ENCODE measurements at places on chromosomes 16 and 17. TPM values are rescaled to one million over a fixed set of nuclear protein-coding genes. Genes with fewer than 3 reads are reported as not detected.

The TBX2 gene
- 83.3 TPM for total RNA-seq

The BRIP1 gene
- total RNA-seq = 0.83 TPM

The ABCC12 gene
- not detected for total RNA-seq

The LRRC36 gene
- 42.1 TPM for total RNA-seq

The TLCD1 gene
- total RNA-seq = 19.8 TPM

The ADAM11 gene
- total RNA-seq = 0.41 TPM

DNA sequence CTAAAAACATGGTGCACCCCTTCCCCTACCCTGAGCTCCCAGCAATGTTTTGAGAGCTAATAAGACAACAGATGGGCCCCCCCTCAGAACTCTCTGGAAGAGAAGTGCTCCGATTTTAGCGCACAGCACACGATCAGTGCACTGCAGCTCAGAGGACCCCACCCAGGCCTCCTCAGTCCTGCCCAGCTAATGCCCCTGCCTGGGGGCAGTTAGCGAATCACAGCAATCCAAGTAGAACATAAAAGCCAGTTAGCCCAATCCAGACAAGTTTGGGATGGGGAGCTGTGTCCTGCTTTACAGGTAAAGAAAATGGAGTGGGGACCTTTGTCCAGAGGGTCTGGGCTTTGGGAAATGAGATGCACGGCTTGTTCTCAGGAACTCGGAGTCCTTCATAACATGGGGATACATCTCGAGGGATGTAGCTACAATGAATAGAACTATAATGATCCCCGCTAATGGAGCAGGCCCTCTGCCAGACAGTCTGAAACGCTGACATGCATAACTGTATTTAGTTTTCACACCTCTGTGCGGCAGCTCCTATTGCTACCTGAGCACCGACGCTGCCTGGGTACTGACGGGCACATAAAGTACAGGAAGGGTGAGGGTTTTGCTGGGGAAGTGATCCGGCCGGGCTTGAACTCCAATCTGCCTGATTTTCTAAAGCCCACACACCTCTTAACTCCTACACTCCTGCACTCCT lies 29.7 kb upstream of the CDC42EP4 start:
- H3K4me1 ChIP-seq = peaks cover 17% of the 10 kb centered on the region
- H3K27ac ChIP-seq = no peak overlapping the region

DNA sequence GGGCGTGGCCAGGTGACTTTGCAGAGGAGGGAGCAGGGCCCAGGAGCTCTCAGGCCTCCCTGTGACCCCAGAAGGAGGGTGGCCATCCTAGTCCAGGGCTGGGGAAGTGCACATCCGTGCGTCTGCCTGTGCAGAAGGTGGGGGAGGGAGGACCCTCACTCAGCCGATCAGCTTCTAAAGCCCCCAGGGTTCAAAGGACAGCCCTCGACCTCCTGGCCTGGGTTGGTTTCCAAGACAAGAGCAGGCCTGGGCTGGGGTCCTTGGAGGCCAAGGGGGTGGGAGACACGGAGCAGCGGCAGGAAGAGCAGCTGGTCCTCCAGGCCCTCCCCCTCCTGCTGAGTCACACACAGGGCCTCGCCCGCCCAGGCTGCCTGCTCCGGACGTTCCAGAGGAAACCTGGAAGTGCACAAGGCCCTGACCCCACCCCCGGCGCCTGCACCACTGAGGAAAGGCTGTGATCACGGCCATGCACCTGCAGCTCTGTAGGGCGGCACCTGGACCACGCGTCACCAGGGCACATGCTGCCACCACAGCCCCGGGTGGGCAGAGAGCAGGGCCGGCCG lies 67.1 kb upstream of the ZNF469 start:
- no peak for DNase-seq
- H3K27me3 ChIP-seq = peaks cover 24% of the 10 kb centered on the region
- no peaks in the 10 kb centered on the region for H3K4me1 ChIP-seq
- H3K4me3 ChIP-seq = no peak overlapping the region
- H3K36me3 ChIP-seq = no peaks in the 10 kb centered on the region

DNA sequence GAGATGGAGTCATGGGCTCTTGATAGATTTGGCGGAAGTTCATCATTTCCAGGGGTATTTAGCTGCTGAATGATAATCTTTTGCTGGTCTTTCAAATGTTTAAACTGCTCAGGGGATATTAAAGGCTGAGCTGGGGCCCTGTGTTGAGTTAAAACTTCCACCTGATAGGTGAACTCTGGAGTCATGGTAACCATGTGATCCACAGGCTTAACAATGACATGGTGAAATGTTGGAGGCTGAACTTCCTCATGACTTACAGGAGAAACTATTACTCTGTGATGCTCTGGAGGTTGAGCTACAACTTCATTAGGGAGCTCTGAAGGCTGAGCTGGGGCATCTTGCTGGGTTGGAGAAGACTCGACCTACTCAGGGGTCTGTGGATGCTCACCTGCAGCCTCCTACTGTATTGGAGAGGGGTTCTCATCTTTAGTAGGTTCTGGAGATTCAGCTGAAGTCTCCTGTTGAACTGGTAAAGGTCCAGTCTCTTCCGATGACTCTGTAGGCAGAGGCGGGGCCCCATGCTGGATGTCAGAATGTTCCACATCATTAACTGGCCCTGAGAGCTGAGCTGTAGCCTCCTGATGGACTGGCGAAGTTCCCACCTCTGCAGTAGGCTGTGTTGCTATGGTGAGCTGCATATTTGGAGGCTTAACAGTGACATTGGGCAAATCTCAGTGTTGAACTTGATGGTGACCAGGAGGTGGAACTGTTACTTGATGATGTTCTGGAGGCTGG lies 24.2 kb downstream of the RDM1 start:
- H3K4me3 ChIP-seq = no peak overlapping the region
- H3K36me3 ChIP-seq = no peaks in the 10 kb centered on the region
- no peak for DNase-seq

DNA sequence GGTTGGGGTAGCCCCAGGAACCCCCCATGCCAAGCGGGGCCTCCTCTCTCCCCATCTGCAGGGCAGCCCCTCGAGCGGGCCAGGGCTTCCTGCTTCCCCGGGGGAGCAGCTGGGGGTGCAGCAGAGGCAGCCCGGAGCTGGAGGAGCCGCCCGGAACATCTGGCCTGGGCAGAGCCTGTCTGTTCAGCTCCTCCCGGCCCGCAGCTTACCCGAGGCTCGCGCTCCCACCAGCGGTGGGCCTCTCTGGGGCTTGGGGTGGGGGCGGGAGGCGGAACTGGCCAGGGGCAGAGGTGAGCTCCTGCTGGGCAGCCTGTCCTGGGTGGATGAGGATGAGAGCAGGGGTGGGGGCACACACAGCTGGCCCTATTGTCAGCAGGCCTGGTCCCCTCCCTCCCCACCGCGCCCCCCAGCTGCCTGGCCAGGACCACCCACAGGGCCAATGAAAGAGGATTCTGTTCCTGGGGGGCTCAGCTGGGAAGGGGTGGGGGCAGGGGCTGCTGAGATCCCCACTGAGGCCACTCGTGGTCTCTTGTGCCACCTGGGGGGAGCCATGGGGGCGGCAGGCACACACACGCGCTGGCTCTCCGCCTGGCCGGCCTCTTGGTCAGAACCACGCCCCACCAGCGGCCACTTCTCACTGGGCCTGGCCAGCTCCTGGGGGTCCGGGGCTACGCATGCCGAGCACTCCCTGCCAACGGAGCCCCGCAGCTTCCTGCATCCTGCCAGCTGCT lies 34.7 kb downstream of the BAHCC1 start:
- H3K4me1 ChIP-seq = peaks cover 47% of the 10 kb centered on the region
- no peak for DNase-seq
- H3K27ac ChIP-seq = no peak overlapping the region

- no peak for DNase-seq
- H3K4me3 ChIP-seq = no peak overlapping the region
- H3K27ac ChIP-seq = no peak overlapping the region
- H3K27me3 ChIP-seq = no peaks in the 10 kb centered on the region
- H3K36me3 ChIP-seq = no peaks in the 10 kb centered on the region
Measured at GRCh38 chr17:29039764-29040598, 3.0 kb upstream of the PIPOX start.

DNA sequence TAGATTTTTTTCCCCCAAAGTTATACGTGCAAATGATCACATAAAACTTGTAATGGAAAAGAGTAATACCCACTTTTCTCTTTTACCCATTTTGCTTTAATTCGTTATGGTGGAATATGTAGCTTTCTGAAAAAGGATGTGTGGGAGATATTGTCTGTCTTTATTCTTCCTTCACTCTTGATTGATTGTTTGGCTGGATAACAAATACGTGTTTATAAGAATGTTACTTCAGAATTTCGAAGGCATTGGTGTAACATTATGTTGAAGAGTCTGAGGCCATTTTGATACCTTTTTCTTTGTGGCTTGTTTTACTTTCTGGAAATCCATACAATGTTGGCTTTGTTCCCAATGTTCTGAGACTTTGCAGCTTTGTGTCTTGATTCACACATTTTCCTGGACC lies 71.4 kb downstream of the BCAS3 start:
- no peak overlapping the region for H3K27ac ChIP-seq
- no peaks in the 10 kb centered on the region for H3K36me3 ChIP-seq
- H3K4me1 ChIP-seq = peaks cover 9% of the 10 kb centered on the region
- DNase-seq = no peak
- H3K4me3 ChIP-seq = no peak overlapping the region

DNA sequence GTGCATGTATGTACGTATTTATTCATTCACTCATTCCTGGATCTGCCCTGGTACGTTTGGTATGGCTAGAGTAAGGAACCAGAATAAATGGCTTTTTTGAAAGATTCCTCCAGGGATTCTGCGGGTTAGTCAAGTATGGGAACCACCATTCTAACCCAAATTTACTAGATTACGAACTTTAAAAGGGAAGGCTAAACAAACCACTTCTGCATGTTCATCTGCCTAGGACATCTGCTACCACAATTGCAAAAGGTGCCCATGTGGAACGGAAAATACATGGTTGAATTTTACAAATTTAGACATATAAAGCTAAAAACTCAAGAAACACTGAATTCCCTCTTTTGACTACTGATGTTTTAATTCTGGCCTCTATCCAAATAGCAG lies 22.1 kb downstream of the CYTH1 start:
- peaks cover 58% of the 10 kb centered on the region for H3K4me1 ChIP-seq
- H3K27me3 ChIP-seq = no peaks in the 10 kb centered on the region
- DNase-seq = no peak
- no peak overlapping the region for H3K4me3 ChIP-seq
- H3K27ac ChIP-seq = peak overlapping the region; percentile 80
- no peaks in the 10 kb centered on the region for H3K36me3 ChIP-seq

DNA sequence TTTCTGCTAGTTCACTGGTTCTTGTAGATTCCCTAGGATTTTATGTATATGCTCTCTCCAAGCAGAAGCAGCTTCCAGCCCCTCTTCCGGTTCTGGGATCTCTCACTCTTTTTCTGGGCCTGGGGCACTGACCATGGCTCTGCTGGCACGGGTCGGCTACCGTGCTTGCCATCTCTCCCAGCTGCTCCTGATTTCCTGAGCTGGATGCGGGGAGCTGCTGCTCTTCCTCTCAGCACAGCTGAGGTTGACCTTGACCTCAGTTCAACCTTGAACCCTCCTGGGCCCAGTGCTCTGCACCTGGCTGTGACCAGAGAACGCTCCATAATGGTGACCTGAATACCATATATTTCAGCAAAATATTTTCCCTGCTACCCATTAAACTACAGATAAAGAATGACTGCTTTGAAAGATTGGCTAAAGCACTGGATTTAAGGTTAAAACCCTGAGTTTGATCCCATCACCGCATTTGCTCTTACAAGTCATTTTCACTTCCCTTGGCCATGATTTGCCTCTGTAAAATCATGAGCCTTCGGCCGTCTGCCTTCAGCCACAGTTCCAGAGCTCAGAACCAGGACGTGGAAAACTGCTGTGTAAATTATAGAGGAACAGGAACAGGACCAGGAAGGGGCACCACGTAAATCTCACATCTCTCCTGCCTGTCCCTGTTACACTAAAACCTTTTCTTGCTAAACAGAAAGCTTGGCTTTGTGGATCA lies 130.8 kb upstream of the CHMP6 start:
- peaks cover 14% of the 10 kb centered on the region for H3K36me3 ChIP-seq
- no peak overlapping the region for H3K4me3 ChIP-seq
- peaks cover 25% of the 10 kb centered on the region for H3K4me1 ChIP-seq
- DNase-seq = peak; percentile 16

DNA sequence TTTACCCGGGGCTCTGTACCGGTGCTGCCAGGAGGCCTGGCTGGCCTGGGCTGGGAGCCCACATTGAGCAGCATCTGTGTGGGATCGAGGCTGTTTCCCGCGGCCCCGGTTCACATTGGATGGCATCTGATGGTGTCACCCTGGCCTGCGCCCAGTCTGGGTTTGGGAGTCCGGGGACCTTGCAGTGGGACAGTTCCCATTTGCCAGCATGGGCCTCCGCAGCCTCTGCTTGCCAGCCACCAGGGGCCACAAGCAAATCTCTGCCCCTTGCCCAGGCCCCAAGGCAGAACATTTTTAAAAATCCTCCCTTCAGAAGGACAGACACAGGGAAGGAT lies 64.5 kb downstream of the BANP start:
- peaks cover 6% of the 10 kb centered on the region for H3K4me1 ChIP-seq
- DNase-seq = no peak
- H3K36me3 ChIP-seq = peaks cover 30% of the 10 kb centered on the region
- no peak overlapping the region for H3K27ac ChIP-seq

DNA sequence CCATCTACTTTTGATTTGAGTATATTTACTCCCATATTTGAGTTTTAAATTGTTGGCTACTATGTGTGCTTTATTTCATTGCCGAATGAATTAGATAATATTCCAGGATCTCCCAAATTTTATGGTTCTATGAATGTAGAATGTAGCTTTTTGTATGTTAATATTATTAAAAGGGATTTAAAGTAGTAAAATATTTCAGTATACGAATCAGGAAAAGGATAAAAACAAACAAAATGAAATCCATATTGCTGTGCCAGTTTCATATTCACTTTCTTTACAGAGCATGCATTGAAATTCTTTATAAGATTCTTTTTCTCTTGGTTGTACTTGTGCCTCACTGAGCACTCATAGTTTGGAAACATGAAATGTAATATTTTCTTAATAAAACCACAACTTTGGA lies 155.1 kb downstream of the CHD9 start:
- no peak for DNase-seq
- no peaks in the 10 kb centered on the region for H3K27me3 ChIP-seq
- peak overlapping the region; percentile 52 for H3K4me3 ChIP-seq
- H3K4me1 ChIP-seq = peaks cover 44% of the 10 kb centered on the region
- H3K36me3 ChIP-seq = no peaks in the 10 kb centered on the region

- peaks cover 39% of the 10 kb centered on the region for H3K27me3 ChIP-seq
- no peak overlapping the region for H3K27ac ChIP-seq
- peaks cover 18% of the 10 kb centered on the region for H3K4me1 ChIP-seq
Measured at GRCh38 chr17:48011405-48012150, 26.0 kb downstream of the COPZ2 start.

GRCh38 chr16:62079236-62079635 lies 43.0 kb upstream of the CDH8 start:
- no peak for DNase-seq
- no peaks in the 10 kb centered on the region for H3K36me3 ChIP-seq
- H3K27ac ChIP-seq = no peak overlapping the region
- H3K27me3 ChIP-seq = no peaks in the 10 kb centered on the region
- no peak overlapping the region for H3K4me3 ChIP-seq

- H3K27ac ChIP-seq = no peak overlapping the region
- peaks cover 5% of the 10 kb centered on the region for H3K4me1 ChIP-seq
- no peak for DNase-seq
- H3K36me3 ChIP-seq = no peaks in the 10 kb centered on the region
Measured at GRCh38 chr17:80594431-80595269, 50.0 kb downstream of the RPTOR start.
